ENCODE measurements at places on chromosomes 2 and 18.

- no peaks in the 10 kb centered on the region for H3K27me3 ChIP-seq
- H3K36me3 ChIP-seq, result no peaks in the 10 kb centered on the region
- no peak overlapping the region for H3K27ac ChIP-seq
- no peaks in the 10 kb centered on the region for H3K4me1 ChIP-seq
- no peak for DNase-seq
- H3K4me3 ChIP-seq, result no peak overlapping the region
These were observed 168.4 kb upstream of the THUMPD2 start for GRCh38 chr2:39947294-39948015.

- H3K27ac ChIP-seq, result no peak within 1 kb of the TSS
- H3K36me3 ChIP-seq, result no peaks in the 10 kb centered on the region
- no peaks in the 10 kb centered on the region for H3K27me3 ChIP-seq
- H3K4me3 ChIP-seq, result peak within 1 kb of the TSS; percentile 54
- H3K4me1 ChIP-seq, result peaks cover 18% of the 10 kb centered on the region
- DNase-seq, result peak; percentile 51
These were observed at the start of gene SLC16A14 for GRCh38 chr2:230068651-230069055. Gene SLC16A14 (minus strand): TSS chr2:230068924. CDS start chr2:230059352, 9,572 bp downstream.

DNA sequence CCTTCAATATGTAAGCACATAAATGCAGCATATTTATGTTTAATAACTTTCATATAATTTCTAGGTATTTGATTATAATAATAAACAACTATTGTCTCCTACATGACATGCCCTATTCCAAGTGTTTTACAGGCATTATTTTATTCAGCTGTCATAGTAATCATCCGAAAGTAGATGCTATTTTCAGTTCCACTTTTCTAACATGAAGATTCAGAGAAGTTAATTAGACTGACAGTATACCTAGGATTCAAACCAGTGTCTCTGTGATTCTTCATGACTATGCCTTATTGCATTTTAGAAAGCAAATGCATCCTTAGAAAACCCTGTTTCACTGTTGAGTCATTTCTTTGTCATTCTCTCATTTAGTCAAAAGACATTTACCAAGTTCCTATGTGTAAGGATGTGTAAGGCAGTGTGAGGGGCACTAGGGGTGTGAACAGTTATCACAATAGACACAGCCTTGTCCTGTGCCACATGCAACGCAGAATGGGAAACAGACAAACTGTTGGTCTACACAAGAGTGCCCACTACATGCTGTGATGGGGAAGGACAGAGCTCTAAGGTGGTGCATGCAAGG, 79.8 kb downstream of the DTNA start:
- no peak overlapping the region for H3K4me3 ChIP-seq
- H3K36me3 ChIP-seq, result no peaks in the 10 kb centered on the region
- no peak for DNase-seq
- peaks cover 2% of the 10 kb centered on the region for H3K27me3 ChIP-seq

DNA sequence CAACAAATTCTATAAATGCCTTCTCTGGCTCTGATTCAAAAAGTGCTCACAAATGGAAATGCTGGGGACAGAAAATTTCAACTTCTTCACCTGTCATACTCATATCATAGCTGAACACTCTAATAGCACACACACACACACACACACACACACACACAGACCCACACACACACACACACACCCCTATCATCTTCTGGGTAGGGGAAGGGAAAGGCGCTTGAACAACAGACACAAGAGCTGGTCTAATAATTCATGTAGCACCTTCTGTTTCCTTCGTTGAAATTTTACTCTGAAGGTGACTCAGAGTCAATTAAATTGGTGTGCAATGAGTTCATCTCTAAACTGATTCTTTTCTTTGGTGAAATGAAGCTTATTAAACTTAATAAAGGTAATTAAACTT, 32.9 kb downstream of the CD28 start:
- H3K4me3 ChIP-seq, result no peak overlapping the region
- no peak for DNase-seq
- H3K36me3 ChIP-seq, result no peaks in the 10 kb centered on the region
- H3K4me1 ChIP-seq, result peaks cover 7% of the 10 kb centered on the region
- no peak overlapping the region for H3K27ac ChIP-seq

GRCh38 chr2:72548081-72548764, 277.6 kb downstream of the EXOC6B start:
- H3K4me3 ChIP-seq, result no peak overlapping the region
- H3K27me3 ChIP-seq, result no peaks in the 10 kb centered on the region
- no peaks in the 10 kb centered on the region for H3K36me3 ChIP-seq
- no peaks in the 10 kb centered on the region for H3K4me1 ChIP-seq
- H3K27ac ChIP-seq, result no peak overlapping the region
- no peak for DNase-seq

DNA sequence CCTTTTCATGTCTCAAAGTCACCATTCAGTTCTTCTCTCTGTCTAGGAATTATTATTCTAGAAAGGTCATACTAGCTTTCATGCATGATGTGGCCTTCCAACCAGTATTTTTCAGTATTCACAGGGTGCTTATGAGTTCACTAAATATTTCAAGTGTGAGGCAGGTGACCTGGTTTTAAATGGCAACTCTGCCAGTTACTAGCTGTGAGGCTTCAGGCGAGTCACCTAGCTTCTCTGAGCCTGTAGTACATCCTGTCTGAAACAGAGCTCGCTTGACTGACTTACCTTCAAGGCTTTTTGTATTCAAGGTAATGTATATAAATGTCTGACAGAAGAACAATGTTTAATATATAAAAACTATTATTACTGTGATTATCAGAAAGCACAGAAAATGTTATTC, 19.4 kb upstream of the ACVR1 start:
- H3K27ac ChIP-seq, result no peak overlapping the region
- no peaks in the 10 kb centered on the region for H3K36me3 ChIP-seq
- DNase-seq, result peak; percentile 45
- H3K4me1 ChIP-seq, result peaks cover 10% of the 10 kb centered on the region
- no peak overlapping the region for H3K4me3 ChIP-seq

GRCh38 chr2:197356136-197356535, 45.6 kb upstream of the ANKRD44 start:
- no peak overlapping the region for H3K27ac ChIP-seq
- H3K36me3 ChIP-seq, result no peaks in the 10 kb centered on the region
- no peaks in the 10 kb centered on the region for H3K27me3 ChIP-seq
- peak; percentile 50 for DNase-seq
- H3K4me1 ChIP-seq, result no peaks in the 10 kb centered on the region
